ENCODE measurements at places on chromosomes 2 and 18.

DNA sequence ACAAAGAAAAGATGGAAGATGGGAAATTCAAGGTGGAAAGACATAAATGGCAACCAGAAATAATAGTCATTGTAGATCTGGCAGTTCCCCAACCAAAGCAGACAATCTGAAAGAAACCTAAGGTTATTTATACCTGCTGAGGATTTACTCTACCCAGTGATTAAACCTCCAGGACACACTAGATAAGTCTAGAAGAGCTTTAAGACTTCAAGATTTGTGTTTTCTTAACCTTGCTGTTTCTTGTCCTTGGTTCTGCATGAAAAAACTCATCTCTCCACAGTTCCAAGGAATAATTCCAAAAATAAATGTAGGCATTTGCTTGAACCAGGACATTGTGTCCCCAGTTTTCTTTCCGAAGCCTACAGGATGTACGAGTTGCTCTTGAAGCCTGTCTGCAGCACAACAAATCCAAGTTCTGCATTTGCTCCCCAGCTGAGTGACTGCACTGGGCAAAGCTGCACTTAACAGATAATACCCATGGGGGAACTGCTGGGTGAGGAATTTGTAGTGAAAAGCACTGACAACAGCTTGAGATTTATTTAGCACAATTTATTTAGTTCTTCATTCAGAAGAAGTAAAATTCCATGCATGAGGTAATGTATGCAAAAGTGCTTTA, 19.8 kb downstream of the DTNA start:
- no peak for DNase-seq

- no peak for DNase-seq
These were observed 104.5 kb upstream of the LTBP1 start for GRCh38 chr2:32841931-32842898.

DNA sequence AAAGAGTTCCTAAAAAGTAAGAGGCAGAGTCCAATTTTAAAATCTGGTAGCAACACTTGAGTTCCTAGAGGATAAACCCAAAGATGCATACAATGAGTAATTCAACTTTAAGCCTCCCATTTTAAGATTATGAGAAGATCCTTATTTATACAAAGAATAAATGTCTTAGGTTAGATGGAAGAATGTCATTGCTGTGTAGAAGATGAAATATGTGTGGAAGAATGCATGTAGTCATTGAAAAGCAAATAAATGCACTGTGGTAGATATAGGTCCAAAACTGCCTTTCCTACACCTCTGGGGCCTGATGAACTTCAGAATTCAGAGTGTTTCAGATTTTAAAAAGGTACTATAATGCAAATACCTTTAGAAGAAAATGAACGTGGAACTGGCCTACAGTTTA, 58.7 kb upstream of the LRP1B start:
- no peak for DNase-seq

DNA sequence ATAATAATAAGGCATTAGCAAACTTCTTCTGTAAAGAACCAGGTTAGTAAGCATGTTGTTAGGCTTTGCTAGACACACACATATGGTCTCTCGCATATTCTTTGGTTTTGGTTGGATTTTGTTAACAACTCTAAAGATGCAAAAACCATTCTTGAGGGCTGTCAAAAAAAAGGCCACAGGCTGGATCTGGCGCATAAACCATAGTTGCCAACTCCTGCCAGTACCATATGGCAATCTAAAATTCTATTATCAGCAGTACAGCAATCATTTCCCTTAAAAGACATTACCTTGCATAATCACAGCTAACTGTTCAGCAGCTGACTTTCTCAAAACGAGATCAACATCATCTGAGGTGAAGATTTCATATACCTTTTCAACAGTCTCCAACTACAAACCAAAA, 63.5 kb downstream of the RTTN start:
- no peak for DNase-seq

DNA sequence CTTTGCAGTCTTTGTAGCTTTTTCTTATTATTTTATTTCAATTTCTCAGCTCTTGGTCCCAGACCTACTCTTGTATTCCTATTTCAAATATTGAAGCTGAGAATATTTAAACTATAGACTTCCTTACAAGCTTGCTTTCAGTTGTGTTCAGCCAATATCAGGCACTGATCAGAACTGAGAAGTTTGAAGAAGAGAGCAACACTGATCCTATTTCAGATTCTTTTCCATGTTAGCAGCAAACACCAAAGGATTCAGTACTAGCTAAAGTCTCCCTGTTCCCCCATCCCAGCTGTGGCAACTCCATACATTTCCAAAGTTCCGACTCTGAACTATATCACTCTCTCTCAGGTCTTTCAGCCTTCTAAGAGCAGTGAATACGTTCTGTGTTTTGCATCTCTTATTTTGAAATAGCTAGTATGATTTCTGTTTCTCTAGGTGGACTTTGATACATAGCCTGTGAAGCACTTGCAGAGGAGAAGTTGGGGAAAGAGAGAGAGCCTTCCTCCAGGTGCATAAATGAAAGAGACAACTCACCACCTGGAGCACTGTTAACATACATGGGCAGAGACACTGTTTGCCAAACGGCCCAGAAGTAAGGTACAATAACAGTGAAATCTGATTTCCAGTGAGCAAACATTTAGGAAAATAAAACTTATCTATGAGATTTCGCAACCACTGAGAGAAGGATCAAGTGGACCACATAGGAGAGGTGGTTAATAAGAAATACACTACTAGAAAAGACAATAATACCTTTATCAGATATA, 135.0 kb upstream of the ZNF804A start:
- no peak for DNase-seq

DNA sequence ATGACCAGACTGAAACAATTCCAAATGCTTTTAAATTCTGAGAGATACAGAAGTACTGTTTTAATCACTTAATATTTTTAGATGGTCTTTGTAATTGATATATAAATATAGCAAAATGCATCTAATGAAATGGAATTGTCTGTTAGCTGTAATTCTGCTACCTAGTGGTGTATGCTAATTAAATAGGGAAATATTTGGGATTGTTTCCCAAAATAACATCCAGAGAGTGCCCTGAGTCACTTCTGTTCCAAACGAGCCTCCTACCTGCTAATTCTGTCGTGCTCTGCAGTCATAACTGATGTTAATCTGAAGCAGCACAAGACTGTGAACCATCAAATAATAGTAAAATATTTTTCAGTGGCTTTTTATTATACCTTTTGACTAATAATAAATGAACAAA, 71.4 kb upstream of the NOSTRIN start:
- no peak for DNase-seq

DNA sequence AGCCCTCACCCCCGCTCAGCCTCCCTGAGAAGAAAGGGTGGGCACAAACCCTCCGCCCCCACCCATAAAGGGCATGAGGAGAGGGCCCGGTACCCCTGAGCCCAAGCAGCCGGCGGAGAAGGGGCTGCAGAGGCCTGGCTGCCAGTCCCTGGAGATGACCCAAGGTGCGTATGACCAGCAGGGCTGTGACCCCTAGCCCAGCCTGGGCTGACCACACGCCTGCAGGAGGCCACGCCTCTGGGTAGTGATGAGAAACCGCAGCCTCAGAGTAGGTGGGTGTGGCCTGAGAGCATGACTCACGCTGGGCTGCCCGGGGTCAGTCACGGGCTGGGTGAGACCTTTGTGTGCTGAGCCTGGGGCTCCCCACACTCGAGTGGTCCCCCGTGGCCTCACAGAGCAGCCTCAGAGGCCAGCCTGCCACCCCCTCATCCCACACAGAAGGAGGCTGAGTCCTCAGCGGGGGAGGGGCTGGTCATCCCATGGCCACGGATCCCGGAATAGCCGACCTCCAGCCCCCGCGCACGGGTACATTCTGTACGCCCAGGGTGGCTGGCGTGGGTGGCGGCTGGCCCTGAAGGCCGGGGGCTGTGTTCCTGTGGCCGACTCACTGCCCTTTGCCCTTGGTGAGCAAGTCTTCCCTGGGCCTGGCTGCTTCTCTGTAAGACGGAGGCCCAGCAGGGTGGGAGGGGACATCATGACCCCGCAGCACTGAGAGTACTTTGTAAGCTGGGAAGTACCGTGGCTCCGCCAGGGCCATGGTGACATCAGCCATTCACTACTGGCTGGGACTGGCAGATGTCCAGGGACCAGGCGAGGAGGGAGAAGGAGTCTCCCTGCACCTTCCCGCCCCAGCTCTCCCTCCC, 110.8 kb upstream of the OTOS start:
- DNase-seq, result no peak

DNA sequence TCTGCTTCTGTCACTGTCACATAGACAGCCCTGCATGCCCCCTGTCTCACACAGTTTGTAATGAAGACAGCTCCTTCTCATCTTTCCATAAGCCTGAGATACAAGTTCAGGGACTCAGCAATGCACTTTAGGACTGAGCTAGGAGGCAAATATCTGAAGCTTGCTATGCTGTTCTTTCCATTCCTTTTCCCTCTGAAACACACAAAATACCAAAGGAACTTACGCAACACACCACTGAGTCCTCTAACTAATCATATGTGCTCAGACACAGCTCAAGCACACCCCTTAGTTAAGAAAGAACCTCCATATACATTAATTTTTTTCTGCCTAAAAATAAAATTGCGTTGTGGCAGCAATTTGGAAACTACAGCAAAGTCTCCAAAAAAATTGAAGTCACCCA, 17.9 kb downstream of the SERPINB8 start:
- no peak for DNase-seq

DNA sequence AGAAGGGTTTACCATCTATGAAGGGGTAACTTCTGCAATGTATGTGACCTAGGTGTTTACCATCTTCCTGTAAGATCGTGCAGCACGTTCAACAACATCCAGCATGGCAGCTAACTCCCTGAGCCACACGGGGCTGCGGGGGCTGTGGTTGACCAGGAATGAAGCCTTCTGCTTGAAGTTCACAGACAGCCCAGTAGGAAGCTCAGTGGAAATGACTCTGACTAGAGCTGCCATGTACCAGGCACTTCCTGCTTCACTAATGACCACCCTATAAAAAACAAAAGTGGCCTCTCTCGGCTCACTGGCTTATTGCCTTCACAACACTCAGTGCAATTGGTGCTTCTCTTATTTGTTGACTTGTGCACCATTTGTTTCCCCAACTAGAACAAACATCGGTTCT, 99.7 kb upstream of the SMAD7 start:
- no peak for DNase-seq

- DNase-seq, result no peak
These were observed 4.4 kb upstream of the ANKRD23 start for GRCh38 chr2:96848264-96848663.
